GM23338 (cell line): ENCODE measurements at places on chromosomes 12 and 14. TPM values are rescaled to one million over a fixed set of nuclear protein-coding genes. Genes with fewer than 3 reads are reported as not detected.

The C12orf42 gene
- total RNA-seq: 1.1 TPM in 1 of 2 replicates, not detected in the other

DNA sequence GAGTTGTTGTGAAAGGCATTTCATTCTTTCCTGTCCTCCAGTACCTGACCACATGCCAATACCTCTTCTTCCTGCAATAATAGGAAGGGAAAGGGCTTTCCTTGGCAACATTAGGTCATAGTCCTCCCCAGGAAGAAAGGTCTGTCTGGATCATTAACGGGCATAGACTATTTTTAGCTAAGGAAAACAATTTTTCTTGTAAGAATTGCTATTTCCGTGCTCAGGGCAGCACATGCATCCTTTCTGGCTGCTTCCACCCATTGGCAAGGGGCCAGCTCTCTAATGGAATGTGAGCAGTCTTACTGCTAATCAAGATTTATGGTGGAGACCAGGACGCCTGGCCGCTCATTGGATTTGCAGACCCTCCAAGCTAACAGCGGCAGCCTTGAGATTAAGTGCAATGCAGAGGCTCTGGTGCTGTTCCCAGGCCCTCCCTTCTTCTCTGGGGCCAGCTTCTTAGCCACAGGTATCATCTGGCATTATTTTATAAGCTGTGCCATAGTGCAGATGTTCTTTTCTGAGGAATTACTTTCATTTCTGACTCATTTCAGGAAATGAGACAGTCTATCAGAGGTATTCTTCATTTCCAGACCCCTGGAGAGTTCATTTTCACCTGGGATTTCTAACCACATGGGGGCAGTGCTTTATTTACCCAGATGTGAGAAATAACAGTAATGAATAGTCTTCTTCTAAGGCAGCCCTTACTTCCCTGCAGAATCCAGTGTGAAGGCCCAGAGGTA lies 52.9 kb downstream of the ANO6 start:
- H3K27me3 ChIP-seq: no peaks in the 10 kb centered on the region
- H3K36me3 ChIP-seq: 0 out of 2 replicates have a peak, but pooled peaks cover 5% of the 10 kb centered on the region
- peak; percentile 58 for DNase-seq
- H3K4me3 ChIP-seq: no peak overlapping the region
- peaks cover 11% of the 10 kb centered on the region for H3K4me1 ChIP-seq

DNA sequence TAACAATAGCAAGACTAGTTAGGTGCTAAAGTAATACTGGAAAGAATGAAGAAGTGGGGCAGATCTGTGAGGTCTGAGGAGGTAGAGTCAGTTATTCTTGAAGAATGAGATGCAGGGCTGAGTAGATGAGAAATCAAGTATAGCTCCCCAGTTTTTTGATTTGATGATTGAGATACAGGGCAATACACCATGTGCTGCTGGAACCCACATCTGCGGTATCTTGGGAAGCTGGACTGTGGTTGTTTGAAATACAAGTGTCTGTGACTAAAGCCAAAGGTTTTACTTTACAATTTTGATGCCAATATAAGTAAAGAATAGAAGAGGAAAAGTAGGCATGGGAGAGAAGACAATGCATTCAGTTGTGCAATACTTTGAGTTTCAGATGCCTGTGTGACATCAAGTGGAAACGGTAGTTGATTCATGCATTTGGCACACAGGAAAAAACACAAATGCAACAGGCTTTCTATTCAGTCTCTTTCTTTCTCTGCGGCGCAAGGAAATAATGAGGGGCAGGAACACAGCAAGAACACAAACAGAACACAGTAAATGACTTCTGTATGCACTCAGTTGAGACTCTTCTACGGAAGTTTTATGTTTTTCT lies 190.2 kb upstream of the SLC38A2 start:
- no peak overlapping the region for H3K4me3 ChIP-seq
- H3K4me1 ChIP-seq: peaks cover 28% of the 10 kb centered on the region
- no peaks in the 10 kb centered on the region; the same call in 1 of the 2 replicates for H3K36me3 ChIP-seq
- peak overlapping the region; percentile 79 for H3K27ac ChIP-seq

The GPRC5D gene
- not detected in 2 replicates for total RNA-seq

DNA sequence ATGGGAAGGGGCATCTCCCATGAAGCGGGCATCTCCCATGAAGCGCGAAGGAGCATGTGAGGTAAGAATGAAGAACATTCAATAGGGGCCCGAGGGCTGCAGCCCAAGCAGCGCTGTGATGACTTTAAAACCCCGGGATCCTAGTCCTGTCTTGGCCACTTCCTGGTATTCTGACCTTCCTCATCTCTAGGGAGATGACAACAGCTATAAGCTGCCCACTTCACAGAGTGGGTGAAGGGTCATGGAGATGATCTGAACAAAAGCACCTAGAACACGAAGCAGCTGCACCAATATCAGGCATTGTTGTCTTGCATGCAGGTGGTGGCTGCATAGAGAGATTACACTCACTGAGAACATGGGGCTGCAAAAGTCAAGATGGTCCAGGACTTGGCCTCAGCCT lies 64.5 kb downstream of the SPTB start:
- no peaks in the 10 kb centered on the region for H3K36me3 ChIP-seq
- H3K27ac ChIP-seq: no peak overlapping the region
- no peaks in the 10 kb centered on the region for H3K27me3 ChIP-seq
- DNase-seq: no peak

GRCh38 chr14:96390965-96391292 lies 999 bp upstream of the AK7 start:
- peaks cover 32% of the 10 kb centered on the region for H3K27me3 ChIP-seq
- DNase-seq: no peak
- no peak overlapping the region for H3K27ac ChIP-seq
- H3K4me1 ChIP-seq: peaks cover 9% of the 10 kb centered on the region
- H3K4me3 ChIP-seq: peak overlapping the region; percentile 92

DNA sequence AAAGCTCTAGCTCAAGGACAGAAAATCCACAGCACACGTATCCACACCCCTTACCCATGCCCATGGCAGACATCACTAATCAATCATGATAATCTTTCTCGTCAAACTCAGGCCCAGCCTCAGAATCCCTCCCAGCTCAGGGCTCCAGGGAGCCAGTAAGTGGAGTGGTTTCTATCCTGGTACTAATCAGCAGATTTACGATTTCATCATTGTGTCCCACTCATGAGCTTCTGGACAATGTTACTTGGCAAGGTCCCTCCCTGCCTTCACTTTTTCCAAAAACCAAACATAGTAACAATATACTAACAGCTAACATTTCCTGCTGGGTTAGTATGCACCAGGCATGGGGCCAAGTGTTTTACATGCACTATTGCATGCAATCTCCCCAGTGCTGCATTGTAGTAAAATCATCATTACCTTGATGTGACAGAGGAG lies 45.8 kb upstream of the NCOR2 start:
- H3K4me1 ChIP-seq: peaks cover 4% of the 10 kb centered on the region
- no peak overlapping the region for H3K27ac ChIP-seq
- DNase-seq: no peak
- no peaks in the 10 kb centered on the region for H3K27me3 ChIP-seq

GRCh38 chr12:54306925-54307741 lies 6.3 kb upstream of the NFE2 start:
- peaks cover 33% of the 10 kb centered on the region for H3K4me1 ChIP-seq
- H3K27me3 ChIP-seq: no peaks in the 10 kb centered on the region
- no peak overlapping the region for H3K4me3 ChIP-seq
- DNase-seq: peak; percentile 65
- H3K27ac ChIP-seq: no peak overlapping the region

DNA sequence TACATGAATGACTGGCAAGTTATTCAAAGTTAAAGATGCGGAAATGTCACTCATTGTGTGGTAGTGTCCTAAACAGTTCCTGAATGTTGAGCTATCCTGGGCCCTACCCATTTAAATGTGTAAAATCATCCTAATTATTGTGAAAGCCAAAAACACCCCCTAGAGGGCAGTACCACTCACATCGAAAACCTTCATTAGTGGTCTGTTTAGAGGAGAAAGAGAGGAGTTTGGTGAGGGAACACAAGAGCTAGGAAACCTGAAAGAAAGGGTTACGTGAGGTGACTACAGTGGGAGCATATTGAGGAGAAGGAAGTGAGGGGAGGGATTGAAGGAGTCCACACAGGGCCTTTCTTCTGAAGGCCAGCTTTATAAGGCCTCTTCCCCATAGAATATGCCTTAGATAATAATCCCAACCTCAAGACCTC lies 2.5 kb upstream of the TEP1 start:
- H3K4me3 ChIP-seq: no peak overlapping the region
- peaks cover 17% of the 10 kb centered on the region for H3K4me1 ChIP-seq
- H3K27me3 ChIP-seq: peaks cover 7% of the 10 kb centered on the region; the same call in 1 of the 2 replicates
- peak; percentile 84 for DNase-seq
- H3K36me3 ChIP-seq: no peaks in the 10 kb centered on the region

The DICER1 gene
- total RNA-seq: 52.6 and 59.2 TPM in 2 replicates

DNA sequence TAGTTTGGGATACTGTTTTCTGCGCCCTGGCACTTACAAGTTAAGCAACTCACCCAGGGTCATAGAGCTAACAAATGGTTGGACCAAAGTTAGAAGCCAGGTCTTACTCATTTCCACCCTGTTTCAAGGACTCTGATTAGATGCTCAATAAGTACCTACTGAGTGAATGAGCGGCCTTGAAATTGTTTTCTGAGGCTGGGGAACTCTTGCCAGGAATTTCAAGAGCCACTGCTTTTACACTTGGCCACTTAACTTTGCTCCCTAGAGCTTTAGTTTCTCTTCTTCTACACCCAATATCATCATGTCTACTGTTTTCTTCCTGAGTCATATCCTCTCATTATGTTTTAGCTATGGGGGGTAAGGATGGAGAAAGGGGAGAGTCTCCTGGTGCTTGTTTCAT lies 431.6 kb downstream of the ZFP36L1 start:
- no peak for DNase-seq
- peaks cover 28% of the 10 kb centered on the region for H3K4me1 ChIP-seq
- H3K36me3 ChIP-seq: no peaks in the 10 kb centered on the region
- no peak overlapping the region for H3K4me3 ChIP-seq

- H3K4me1 ChIP-seq: no peaks in the 10 kb centered on the region
- no peak for DNase-seq
- no peaks in the 10 kb centered on the region for H3K36me3 ChIP-seq
- no peaks in the 10 kb centered on the region for H3K27me3 ChIP-seq
- H3K27ac ChIP-seq: no peak overlapping the region
Measured at GRCh38 chr14:86619726-86620125, 1089.8 kb downstream of the FLRT2 start.

DNA sequence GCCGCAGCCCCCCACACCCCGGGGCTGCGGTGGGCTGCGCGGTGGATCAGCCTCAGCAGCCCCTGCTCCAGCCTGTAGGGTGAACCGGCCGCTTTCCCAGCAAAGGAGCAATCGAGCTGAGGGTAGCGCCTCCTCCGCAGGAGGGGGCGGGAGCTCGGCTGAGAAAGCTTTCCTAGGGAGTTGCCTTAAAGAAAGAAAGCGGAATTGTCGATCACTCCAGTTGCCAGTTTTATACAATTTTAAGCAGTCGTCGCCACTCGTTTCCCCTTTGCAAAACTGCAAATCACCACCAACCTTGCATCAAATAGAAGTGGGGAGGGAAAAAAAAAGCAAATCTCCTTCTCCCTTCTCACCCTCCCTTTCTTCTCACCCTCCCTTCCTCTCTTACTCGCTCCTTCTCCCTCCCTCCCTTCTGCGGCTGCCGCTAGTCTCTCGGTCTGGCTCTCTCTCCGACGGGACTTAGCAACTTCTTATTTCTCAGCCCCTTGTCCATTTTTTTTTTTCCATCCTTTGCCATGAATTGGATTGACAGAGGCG lies at the start of gene PDE3A:
PDE3A (plus strand) TSS at position 424 of the 537 bp plus-strand sequence. CDS start 748 bp downstream, outside the sequence.
- peak within 1 kb of the TSS; percentile 82 for H3K4me3 ChIP-seq
- no peaks in the 10 kb centered on the region for H3K36me3 ChIP-seq
- no peak within 1 kb of the TSS for H3K27ac ChIP-seq
- H3K4me1 ChIP-seq: peaks cover 22% of the 10 kb centered on the region
- DNase-seq: peak; percentile 93

The ANG gene
- 2.3 and 5.1 TPM in 2 replicates for total RNA-seq
